ENCODE measurements at places on chromosomes 12 and 14.

GRCh38 chr12:112602150-112602549 is 183.4 kb downstream of the PTPN11 start:
- no peak for DNase-seq

DNA sequence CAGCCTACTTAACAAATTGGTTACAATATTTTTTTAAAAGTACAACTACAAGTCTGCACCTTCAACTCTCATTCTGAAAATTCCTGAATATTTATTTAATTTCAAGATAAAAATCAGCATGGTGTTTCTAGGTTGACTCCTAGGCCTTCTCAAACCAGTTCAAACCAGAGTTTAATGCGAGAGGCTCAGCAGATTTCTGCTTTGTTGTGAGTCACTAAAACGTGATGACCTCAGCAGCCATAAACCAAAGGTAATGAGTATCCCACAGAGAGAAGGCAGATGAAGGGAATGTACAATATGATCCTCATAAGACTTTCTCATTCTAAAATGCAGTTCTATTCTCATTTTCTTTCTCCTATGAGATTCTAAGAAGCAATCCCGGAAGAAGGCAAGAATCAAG is 1.5 kb downstream of the PRDM4 start:
- peak; percentile 34 for DNase-seq

- DNase-seq, result no peak
Measured at GRCh38 chr14:36618641-36619040, 36.2 kb upstream of the NKX2-8 start.

- DNase-seq, result no peak
Measured at GRCh38 chr14:23047034-23047634, 5.1 kb downstream of the PSMB11 start.

DNA sequence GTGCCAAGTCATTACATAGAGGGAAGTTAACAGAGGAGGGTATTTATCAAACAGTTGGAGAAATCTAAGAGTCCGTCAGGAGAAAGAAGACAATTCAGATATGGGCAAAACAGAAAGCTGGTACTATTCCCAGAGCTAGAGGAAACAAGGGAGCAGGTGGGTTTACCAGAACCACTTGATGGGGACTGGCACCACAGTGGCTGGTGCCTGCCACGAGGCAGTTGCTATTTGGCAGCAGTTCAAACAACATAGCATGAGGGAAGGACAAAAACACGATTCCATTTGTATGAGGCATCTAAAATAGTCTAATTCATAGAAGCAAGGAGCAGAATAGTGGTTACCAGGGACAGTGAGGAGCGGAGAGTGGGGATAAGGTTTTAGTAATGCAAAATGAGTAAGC is 24.6 kb upstream of the KLRD1 start:
- DNase-seq, result no peak

- DNase-seq, result peak; percentile 65
Measured at GRCh38 chr14:24296341-24297157, 3.0 kb downstream of the DHRS1 start.

DNA sequence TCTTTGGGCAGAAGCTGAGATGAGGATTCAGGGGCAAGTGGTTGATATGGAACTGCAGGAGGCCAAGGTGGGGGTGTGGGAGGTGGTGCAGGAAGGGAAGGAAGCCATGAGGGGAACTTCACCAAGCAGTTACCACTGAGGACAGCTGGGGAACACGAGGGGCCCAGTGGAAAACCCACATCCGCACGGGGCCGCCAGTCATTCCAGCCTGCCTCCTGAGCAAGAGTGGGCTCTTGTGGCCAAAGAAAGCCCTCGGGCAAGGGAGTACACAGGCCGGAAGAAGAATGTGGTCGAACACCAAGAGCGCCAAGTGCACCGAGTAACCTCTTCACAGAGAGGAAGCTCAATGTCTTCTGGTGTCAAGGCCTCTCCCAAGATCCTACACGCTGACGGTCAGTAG is 252.2 kb upstream of the FOXN3 start:
- no peak for DNase-seq

GRCh38 chr14:100674428-100674827 is 52.3 kb upstream of the DLK1 start:
- no peak for DNase-seq

GRCh38 chr12:73950507-73950906 is 587.1 kb upstream of the ATXN7L3B start:
- no peak for DNase-seq

DNA sequence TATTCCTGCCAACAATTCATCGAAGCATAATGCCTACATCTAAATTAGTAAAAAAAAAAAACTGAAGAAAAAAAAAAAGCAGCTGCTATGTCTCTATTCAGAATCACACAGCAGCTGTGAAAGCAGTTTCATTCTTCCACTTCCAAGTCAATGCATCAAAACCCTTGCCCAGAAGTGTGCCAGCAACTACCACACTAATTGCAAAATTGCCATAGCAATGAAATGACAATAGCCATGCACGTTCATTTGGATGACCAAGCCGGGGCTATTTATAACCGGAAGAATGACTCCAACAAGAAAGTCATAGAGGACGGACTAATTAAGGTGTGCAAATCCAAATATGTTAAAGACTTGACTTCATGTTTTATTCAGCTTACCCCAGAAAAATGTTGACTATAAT is 42.5 kb downstream of the SLC2A13 start:
- no peak for DNase-seq

DNA sequence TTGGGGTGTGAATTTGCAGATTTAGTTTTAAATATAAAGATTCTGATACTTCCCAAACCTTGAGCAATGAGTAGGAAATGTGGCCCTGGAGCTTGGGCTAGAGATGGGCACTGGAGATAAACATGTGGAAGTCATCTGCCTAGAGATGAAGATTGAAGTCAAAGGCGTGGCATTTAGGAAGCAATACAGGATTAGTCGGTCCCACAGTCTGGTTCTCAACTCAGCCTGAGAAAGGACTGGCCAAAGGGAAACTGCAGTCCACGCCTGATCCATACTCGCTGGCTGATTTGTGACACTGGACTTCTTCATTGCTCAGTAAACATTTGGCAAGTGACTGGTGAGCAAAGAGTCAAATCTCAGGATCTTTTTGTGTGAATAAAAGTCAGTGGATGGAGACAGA is 268.2 kb upstream of the ATP2B1 start:
- no peak for DNase-seq

- peak; percentile 43 for DNase-seq
Measured at GRCh38 chr12:6914947-6915788, 788 bp downstream of the ENO2 start.

DNA sequence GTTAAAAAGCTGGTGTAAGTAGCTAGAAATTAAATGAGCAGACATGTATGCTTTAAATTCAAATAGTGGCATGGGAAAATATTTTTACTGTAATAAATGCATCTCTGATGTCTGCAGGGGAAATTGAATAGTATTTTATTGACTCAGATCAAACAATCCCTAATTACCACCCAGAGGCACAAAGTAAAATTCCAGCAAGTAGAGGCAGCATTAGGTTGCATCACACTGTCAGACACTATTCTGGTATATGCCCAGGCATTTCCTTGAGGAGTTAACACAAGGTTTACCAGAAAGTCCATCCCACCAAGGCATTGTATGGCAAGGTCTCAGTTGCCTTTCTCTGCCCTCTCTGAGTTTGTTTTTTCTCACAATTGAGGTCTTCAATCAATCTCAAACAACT is 201.6 kb upstream of the KITLG start:
- no peak for DNase-seq

GRCh38 chr14:59036134-59036533 is 152.3 kb upstream of the DAAM1 start:
- DNase-seq, result no peak

- no peak for DNase-seq
Measured at GRCh38 chr14:88706425-88706824, 86.3 kb downstream of the EML5 start.

- DNase-seq, result no peak
Measured at GRCh38 chr14:95301527-95302187, 18.1 kb downstream of the CLMN start.

DNA sequence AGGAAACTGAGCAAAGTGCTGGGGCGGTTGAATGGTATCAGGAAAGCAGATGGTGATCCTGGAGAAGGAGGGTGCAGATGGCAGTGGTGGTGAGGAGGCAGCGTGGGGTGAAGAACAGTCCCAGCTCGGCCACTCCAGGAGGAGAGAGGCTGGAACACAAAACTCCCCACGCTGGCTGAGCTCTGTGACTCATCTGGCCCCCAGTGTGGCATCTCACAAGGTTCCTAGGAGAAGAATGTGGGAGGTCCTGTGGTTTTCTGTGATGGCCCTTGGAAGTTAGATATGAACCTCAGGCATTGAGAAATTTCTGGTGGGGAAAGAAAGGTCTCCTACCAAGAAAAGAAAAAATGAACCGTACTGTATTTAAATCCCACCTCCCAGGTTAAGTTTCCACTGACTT is 8.0 kb upstream of the NRXN3 start:
- no peak for DNase-seq

- no peak for DNase-seq
Measured at GRCh38 chr14:100156776-100157175, 2.7 kb downstream of the DEGS2 start.

DNA sequence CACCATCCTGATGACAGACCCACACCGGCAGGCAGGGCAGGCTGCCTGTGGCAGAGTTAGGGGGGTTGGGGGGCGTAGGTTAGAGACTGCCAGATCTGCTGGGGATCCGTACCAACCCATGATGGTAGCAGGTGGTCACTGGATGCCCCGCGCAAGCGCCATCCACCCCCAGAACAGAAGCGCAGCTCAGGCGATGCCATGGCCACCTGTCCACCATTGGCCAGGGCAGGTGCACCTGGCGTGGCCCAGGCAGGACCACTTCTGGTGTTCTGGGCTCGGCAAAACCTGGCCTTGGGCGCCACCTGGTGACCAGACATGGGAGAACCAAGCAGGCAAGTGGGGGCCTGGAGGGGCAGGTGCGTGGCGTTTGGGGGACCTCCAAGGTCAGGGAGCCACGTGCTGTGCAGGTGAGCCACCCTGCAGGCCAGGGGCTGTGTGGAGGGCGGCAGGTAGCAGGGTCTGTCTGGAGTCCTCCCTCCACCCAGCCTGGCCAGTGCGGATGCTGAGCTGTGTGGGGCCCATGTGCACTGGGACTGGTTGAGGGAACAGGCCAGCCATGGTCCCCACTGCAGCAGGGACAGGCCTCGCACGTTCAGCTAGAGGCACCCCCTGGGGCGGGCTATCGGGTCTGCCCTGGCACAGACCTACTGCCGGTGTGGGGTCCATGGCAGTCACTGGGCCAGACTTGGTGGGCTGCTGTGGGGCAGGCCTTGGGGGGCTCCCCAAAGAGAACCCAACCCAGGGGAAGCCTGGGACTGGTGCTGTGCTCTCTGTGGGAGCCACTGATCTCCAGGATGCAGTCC is 15.6 kb downstream of the BAG5 start:
- peak; percentile 56 for DNase-seq

- DNase-seq, result no peak
Measured at GRCh38 chr12:117863002-117863709, 105.6 kb downstream of the KSR2 start.

GRCh38 chr12:267581-268482 is 5.2 kb upstream of the SLC6A13 start:
- no peak for DNase-seq

GRCh38 chr12:42862055-42862454 is 272.5 kb upstream of the PRICKLE1 start:
- DNase-seq, result no peak

- DNase-seq, result no peak
Measured at GRCh38 chr12:6938353-6939190, 5.0 kb upstream of the RNU7-1 start.

- no peak for DNase-seq
Measured at GRCh38 chr12:124640056-124640455, 72.6 kb upstream of the NCOR2 start.

GRCh38 chr12:43841253-43841652 is 5.4 kb downstream of the TMEM117 start:
- DNase-seq, result no peak

- no peak for DNase-seq
Measured at GRCh38 chr12:5154091-5154490, 110.4 kb downstream of the KCNA5 start.

- no peak for DNase-seq
Measured at GRCh38 chr14:100721568-100721967, 5.1 kb upstream of the DLK1 start.

GRCh38 chr14:25908277-25909044 is 689.4 kb downstream of the NOVA1 start:
- no peak for DNase-seq

DNA sequence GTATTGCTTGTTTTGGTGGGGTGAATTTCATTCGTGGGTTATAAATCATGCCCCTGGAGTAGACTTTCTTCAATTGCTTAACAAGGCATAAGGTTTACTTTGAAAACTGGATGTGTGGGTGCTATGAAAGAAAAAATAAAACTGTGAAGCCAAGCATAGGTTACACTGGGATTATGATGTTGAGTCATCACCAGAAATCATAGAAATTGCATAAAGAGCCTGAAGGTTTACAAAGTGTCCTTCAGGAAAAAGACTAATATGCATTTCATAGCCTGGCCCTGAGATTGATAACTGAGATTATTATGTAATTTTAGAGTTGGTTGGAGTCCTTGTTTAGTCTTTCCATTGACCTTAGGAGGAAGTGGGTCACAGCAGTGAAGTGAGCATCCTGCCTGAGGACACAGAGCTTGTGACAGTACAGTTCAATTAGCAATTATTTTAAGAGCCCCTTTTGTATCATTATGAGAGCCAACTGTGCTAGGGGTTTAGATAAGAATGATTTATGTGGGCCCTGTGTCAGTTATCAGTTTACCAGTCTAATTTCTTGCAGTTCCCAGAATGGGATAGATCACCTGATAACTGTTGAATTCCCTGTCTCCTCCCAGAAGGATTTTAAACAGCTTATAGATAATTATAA is 13.6 kb downstream of the LRRK2 start:
- no peak for DNase-seq

DNA sequence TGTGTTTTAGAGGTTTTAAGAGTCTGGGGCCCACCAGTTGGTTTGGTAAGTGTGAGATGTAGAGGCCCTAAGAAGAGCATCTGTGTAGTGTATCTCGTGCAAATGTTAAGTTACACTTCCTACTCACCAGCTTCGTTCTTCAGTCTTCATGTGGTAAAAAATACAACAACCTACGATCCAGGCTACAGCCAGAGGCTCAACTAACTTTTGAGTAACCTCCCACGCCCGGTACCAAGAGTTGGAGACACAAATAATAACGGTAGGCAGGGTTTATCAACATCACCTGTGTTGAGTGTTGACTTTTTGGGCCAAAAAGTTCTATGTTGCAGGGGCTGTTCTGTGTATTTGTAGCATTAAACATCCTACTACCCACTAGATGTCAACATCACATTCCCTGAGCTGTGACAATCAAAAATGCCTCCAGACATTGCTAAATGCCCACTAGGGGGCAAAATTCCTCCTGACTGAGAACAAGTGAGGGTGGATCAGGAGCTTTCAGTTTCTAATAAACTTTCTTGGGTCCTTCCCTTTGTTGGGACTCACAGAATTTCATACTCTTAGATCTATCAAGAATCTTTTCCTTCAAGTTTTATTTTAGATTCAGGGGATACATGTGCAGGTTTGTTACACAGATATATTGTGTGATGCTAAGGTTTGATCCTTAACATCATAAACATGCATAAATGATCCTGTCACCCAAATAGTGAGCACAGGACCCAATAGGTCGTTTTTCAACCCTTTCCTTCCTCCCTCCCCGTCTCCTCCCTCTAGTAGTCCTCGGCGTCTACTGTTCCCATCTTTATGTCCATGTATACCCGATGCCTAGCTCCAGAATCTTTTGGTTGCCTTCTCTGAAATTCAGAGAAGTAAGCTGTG is 94.7 kb downstream of the SLC2A13 start:
- peak; percentile 21 for DNase-seq

Data from stimulated activated CD4-positive, alpha-beta T cell treated with anti-CD3 and anti-CD28 coated beads, TNF-alpha, amount 100 ng/mL, for 48 hours (primary cell).